ENCODE measurements at places on chromosomes 3 and 15.

GRCh38 chr3:7357101-7357500 lies 496.2 kb downstream of the GRM7 start:
- no peak for DNase-seq

- no peak for DNase-seq
These were observed 89.5 kb downstream of the ANP32A start for GRCh38 chr15:68730976-68731897.

GRCh38 chr3:123568034-123568433 lies 16.8 kb downstream of the HACD2 start:
- DNase-seq, result no peak

- no peak for DNase-seq
These were observed 202.1 kb downstream of the TBL1XR1 start for GRCh38 chr3:176994891-176995781.

GRCh38 chr3:115074502-115074901 lies 72.6 kb downstream of the ZBTB20 start:
- no peak for DNase-seq

DNA sequence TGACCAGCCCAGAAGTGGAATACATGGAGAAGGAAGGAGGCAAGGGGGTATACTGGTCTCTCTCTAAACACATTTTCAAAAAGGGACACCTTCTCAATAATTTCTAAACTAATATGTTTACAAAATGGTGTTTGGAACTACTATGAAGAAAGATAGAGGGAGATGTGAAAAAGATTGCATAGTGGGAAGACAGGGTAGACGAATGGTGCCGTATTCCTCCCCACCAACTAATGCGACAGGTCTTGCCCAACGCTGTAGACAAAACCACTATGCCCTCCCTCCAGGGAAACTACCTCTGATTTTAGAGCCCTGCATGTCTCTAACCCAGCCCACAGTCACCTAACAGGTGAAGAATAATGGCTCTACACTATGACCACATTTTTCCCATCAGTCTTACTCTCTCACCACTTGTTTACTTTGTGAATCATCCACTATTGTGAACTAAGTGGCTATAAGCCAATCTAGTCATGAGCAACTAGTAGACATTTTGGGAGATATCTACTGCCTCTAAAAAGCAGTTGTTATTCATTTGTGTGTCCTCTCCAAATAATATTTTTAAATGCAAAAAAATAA lies 108.2 kb upstream of the UBE2E2 start:
- no peak for DNase-seq
